ENCODE measurements at places on chromosomes 1 and 21.

DNA sequence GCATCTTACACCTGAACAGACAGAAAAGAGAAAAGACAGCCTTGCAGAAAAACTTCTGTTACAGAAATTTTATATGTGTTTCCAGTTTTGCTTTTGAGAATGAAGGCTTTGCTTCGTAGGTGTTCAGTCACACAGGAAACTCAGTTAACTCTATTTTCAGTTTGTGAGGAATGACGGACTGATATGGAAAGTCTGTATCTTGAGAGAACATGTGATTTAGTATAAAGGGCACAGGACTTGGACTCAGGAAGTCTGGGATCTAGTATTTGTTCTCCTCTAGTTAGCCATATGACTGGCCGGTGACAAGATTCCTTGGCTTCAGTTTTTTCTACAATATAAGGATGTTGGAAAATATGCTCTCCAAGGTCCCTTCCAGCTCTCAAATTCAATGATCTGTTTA lies 149.1 kb downstream of the OLFM3 start:
- DNase-seq = no peak

- no peak for DNase-seq
Observed at GRCh38 chr1:171158551-171158950, 26.5 kb upstream of the FMO2 start.

- no peak for DNase-seq
Observed at GRCh38 chr21:21740207-21740606, 742.0 kb downstream of the NCAM2 start.

GRCh38 chr1:225318706-225319575 lies 108.9 kb downstream of the LBR start:
- peak; percentile 27 for DNase-seq

DNA sequence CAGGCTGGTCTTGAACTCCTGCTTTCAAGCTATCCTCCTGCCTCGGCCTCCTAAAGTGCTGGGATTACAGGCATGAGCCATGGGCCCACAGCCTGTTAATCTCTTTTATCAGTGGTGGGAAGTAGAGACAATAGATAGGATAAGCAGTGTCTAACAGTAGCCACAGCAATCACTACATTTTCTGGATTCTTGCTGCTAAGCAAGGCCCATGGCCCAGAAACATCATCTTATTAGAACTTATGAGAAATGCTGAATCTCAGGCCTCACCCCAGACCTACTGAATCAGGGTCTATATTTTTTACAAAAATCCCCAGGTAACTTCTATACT lies 29.7 kb downstream of the IGFN1 start:
- DNase-seq = no peak

DNA sequence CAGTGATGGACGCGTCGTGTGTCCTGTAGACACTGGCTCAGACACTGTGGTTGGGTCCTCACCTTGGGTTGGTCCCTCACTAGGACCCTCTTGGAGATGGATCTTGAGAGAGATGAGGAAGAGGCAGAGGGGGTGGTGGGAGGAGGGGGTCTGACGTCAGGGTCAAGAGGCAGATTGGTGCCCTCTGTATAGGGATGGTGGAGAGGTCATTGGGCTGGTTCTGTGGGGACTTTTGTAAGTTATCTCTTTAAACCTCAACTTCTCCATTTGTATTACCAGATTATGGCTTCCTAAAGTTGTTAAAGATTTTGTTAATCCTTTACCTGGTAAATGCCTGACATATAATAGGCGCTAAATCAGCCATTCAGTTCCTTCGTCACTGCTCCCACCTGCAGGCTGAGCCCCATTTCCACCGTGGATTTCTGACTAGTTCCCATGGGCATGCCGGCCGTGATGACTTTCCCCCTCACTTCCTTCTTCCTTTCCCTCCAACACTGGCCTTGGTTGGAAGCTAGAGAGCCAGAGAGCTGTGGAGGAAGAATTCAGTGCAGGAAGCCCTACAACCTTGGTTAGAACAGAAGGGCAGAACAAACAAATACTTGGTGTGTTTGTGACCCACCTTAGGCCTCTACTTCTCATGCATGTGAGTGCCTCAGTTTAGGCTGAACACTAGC lies 8.6 kb downstream of the H6PD start:
- DNase-seq = no peak

GRCh38 chr1:189681252-189681919 lies 796.3 kb downstream of the BRINP3 start:
- DNase-seq = no peak
